ENCODE measurements at places on chromosomes 6 and 20.
A peak's percentile ranks its signal among the peaks of the same experiment; 100 is the strongest.

DNA sequence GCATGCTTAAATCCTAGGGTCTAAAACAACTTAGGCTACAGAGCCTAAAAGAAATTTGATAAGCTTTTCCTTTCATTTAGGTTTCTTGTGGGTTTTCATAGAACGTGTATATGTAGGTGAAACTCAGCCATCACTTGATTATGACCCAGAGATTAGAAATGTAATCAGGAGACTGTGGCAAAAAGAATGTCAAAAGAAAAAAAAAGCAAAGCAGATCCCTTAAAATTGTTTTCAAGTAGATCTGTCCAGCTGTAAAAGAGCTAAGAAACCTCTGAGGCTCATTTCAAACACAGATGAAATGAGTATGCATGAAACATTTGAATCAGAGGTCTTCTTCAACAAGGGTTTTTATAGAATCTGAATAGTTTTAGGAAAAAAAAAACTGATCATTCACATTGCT lies 341.3 kb upstream of the PRDM1 start:
- no peak for DNase-seq

DNA sequence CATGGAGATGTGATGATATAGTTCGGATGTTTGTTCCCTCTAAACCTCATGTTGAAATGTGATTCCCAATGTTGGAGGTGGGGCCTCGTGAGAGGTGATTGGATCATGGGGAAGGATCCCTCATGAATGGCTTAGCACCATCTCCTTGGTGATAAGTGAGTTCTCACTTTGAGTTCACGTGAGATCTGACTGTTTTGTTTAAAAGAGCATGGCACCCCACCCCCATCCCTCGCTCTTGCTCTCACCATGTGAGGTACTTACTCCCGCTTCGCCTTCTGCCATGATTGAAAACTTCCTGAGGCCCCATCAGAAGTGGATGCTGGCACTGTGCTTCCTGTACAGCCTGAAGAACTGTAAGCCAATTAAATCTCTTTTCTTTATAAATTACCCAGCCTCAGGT lies 10.9 kb downstream of the SLC32A1 start:
- no peak for DNase-seq

- no peak for DNase-seq
Measured at GRCh38 chr6:67679566-67680296, 955.4 kb upstream of the ADGRB3 start.

GRCh38 chr20:4625687-4626086 lies 96.0 kb upstream of the PRND start:
- DNase-seq = no peak

DNA sequence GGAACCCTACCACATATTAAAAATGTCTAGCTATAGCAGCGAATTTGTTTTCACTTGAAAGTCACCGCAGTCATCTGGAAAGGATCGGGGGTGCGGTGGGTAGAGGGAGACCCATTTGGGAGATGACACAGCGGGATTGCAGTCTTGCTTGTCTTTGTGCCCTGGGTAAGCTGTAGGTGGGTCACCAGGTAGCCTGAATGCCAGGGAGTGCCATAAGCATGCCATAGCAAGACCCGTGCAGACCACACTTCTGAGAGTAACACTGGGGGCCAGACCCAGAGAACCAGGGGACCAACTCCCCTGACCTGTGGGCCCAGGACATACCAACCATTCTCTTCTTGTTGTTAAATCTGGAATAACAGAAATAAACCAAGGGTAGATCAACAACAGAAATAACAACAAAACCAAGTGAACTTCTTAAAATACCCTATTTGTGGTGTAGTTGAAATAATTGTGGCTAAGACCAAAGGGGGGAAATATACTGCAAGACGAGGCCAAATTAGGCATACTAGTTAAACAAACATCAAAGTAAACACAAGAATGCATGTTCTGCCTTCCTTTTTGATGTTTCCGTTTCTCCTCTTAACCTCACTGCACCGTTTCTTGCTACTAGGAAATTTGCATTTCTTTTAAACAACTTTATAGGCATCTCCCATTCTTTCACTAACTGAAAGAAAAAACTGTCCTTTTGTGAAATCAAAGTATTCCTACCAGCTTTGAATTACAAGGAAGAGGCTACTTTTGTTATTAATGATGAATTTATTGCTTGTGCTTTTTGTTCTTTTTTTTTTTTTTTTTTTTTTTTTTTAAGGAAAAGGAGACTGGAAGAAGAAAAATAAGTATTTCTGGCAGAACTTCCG lies 128.2 kb downstream of the SASH1 start:
- DNase-seq = no peak

DNA sequence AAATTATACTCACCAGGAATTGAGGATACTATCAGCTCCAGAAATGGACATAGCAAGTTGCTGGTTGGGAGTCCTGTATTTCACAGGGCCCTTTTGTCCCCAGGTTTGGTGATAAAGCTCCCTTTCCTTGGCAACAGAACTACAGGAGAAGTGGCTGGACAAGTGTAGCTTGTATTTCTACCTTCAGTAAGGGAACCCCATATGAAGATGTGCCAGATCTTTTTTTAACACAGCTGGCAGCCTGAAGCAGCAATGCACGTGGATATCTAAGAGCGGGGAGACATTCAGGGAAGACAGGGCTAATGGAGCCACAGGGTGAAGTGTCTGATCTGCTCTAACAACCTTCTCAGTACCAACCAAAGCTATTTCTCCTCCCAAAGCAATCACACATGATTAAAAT lies 373.9 kb upstream of the ID4 start:
- DNase-seq = no peak

DNA sequence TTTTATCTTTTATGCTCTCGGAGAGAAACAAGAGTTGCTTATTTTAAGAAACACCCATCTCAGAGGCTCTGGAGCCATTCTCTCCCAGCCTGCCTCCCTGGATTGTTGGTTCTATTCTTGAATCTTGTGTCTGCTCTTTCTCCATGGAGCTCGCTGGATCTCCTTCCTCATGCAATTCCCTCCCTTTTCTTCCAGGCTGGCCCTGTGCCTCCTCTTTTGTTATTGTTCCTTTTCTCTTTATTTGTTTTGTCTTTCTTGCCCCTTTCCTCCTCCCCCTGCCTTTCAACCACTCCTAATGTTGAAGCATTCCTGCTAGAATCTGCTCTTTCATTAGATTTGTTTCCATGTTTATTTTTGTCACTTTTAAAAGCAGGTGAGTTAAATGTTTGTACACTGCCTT lies 76.5 kb downstream of the STMND1 start:
- no peak for DNase-seq

DNA sequence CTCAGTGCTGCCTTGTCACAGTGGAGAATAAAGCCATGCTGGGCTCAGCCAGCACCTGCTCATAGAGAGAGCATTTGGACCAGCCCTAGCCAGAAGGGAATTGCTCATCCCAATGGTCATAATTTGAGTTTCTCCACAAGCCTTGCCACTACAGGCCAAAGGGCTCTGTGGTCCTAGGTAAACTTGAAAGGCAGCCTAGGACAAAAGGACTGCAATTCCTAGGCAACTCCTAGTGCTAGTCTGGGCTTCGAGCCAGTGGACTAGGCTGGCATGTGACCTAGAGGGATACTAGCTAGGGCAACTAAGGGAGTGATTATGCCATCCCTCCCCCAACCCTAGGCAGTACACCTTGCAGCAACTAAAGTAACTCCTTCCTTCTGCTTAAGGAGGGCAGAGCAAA lies 516.2 kb downstream of the BCKDHB start:
- DNase-seq = no peak

DNA sequence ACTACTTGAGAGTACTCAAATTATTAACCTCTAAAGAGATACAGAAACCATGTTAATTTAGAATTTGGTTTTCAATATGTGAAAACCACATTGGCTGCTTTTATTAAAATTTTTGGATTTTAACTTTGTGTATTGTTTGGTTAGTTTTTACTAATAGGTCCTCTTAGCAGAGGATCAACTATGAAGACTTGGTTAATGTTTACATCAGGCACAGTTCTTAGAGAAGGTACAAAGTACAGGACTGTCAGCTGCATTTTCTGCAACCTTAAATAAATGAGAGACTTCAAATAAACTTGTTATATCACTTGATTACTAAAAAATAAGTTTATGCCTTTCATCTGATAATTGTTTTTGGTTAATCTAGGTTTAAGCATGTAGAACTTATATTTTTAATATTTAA lies 89.1 kb downstream of the PHF3 start:
- no peak for DNase-seq

DNA sequence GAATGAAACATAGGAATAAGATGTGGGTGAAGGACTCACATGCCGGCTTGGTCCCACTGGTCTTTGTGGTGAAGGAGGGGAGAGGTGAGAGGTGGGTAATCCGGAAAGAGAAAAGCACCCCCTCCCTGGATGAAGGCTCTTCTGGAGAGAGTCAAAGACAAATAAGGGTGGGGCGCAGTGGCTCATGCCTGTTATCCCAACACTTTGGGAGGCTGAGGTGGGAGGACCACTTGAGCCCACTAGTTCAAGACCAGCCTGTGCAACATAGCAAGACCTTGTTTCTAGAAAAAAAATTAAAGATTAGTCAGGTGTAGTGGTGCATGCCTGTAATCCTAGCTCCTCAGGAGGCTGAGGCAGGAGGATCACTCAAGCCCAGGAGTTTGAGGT lies 3.1 kb downstream of the LTB start:
- no peak for DNase-seq

DNA sequence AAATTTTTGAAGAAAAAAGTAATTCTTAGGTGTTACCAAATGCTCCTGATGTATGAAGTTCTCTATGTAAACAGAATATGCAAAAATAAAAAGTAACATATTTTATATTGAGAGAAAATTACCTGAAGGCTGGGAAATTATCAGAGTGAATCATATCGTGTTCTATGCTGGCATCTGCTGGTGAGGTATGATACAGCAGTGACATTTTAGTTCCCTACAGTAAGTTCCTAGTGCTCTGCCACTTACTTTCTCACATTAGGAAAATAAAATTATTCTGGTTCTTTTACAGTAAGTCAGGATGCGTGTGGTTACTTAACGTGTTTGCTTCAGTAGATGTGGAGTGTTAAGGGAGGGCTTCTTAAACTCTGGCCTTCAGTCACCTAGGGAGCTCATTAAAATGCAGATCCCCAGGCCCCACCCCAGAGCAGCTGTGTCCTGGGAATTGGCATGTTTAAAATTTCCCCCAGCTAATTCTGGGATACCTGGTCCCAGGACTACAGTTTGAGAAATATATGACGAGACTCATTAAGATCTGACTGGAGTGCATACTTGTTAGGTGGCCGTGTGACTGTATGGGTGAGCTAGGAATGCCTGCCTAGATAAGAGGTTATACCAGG lies 3.2 kb downstream of the ACTR5 start:
- peak; percentile 15 for DNase-seq

GRCh38 chr6:29938746-29939508 lies 3.4 kb upstream of the HLA-A start:
- no peak for DNase-seq

- no peak for DNase-seq
Measured at GRCh38 chr20:52888096-52888495, 84.1 kb upstream of the TSHZ2 start.

DNA sequence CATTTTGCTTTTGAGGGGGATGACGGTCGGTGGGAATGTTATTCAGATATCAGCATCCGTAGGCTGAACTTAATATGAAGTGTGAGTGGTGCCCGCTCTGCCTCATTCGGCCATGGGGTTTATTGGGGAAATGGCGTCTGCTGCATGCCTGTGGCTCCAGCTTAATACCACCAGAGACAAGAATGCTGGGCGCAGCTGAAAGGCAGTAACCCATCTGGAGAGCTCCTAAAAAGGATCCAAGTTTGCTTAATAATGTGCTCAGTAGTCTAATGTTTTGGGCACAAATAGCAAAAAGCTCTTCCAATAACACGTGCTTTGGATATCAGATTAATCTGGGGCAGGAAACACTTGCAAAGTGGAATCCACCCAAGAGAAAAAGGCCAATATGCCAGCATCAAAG lies 273.0 kb upstream of the TAB2 start:
- no peak for DNase-seq

DNA sequence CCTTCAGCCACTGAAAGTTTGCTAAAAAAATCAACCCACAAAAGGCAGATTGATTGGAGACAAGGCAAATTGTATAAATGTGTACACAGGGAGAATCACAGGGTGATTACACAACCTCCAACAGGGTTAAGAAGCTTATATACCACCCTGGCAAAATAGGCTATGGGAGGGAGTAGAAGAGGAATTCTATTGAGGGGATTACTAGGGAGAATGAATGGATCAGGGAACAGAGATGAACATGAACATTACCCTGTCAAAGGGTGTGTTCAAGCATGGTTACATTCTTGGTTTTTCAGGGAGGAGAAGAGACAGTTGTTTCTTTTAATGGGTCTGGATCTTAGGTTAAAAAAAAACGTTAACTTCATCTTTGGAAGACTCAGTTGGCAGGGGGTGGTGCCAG lies 5.1 kb upstream of the MRS2 start:
- DNase-seq = no peak

Measured in activated naive CD4-positive, alpha-beta T cell treated with anti-CD3 and anti-CD28 coated beads, Interleukin-2, amount 50 U/mL, for 16 hours (primary cell).